ENCODE measurements at places on chromosomes 1 and 21. TPM values are rescaled to one million over a fixed set of nuclear protein-coding genes. Genes with fewer than 3 reads are reported as not detected.

CRYAA gene
- not detected for total RNA-seq

KHDRBS1 gene
- 51.0 TPM for total RNA-seq

SELENBP1 gene
- 119 TPM for total RNA-seq

AJAP1 gene
- 0.05 TPM for total RNA-seq

HTR6 gene
- total RNA-seq: not detected

All from Right ventricle myocardium superior (tissue), 1 donor.